Neural crest cell (in vitro differentiated cells): ENCODE measurements at places on chromosomes 6 and 20. TPM values are rescaled to one million over a fixed set of nuclear protein-coding genes. Genes with fewer than 3 reads are reported as not detected.

Gene SIRPB2
- not detected in 2 replicates for total RNA-seq

Gene SLC13A3
- total RNA-seq, result 6.1 and 6.7 TPM in 2 replicates

DNA sequence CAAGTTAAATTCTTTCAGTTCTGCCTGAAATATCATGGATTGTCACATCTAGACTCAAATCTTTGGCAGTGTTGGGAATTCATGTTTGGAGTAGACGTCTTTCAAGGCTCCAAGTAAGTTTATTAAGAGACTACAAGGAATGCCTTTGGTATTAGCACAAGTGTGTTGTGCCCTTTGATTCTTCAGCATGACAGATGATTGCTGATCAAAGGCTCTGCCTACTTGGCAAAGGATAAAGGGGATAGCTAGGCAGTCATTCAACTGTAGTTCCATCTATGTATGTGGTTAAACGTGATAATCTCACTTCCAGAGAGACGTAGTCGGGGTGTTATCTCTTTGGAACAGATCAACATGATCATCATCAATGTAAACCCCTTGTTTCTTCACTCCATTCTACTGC is 86.2 kb downstream of the SPTLC3 start:
- DNase-seq, result no peak
- H3K27me3 ChIP-seq, result no peaks in the 10 kb centered on the region
- peaks cover 15% of the 10 kb centered on the region for H3K4me1 ChIP-seq
- no peak overlapping the region for H3K4me3 ChIP-seq
- no peak overlapping the region for H3K27ac ChIP-seq

GRCh38 chr20:53750827-53751619 is 157.4 kb upstream of the ZNF217 start:
- peak overlapping the region; percentile 43 for H3K4me3 ChIP-seq
- no peaks in the 10 kb centered on the region for H3K27me3 ChIP-seq
- H3K27ac ChIP-seq, result peak overlapping the region; percentile 61
- DNase-seq, result no peak
- H3K4me1 ChIP-seq, result peaks cover 61% of the 10 kb centered on the region

DNA sequence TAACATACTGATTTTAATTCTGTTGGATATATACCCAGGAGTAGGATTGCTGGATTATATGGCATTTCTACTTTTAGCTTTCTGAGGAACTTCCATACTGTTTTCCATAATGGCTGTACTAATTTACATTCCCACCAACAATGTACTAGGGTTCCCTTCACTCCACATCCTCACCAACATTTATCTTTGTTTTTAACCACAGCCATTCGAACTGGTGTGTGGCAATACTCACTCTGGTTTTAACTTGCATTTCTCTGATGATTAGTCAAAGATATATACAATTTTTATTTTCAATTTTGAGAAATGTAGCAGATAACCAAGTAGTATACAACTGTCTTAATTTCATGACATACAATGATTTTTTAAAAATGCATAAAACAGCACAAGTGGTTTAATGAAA is 30.3 kb upstream of the ADGRG6 start:
- no peak for DNase-seq
- H3K4me3 ChIP-seq, result no peak overlapping the region
- no peak overlapping the region for H3K27ac ChIP-seq
- no peaks in the 10 kb centered on the region for H3K27me3 ChIP-seq

DNA sequence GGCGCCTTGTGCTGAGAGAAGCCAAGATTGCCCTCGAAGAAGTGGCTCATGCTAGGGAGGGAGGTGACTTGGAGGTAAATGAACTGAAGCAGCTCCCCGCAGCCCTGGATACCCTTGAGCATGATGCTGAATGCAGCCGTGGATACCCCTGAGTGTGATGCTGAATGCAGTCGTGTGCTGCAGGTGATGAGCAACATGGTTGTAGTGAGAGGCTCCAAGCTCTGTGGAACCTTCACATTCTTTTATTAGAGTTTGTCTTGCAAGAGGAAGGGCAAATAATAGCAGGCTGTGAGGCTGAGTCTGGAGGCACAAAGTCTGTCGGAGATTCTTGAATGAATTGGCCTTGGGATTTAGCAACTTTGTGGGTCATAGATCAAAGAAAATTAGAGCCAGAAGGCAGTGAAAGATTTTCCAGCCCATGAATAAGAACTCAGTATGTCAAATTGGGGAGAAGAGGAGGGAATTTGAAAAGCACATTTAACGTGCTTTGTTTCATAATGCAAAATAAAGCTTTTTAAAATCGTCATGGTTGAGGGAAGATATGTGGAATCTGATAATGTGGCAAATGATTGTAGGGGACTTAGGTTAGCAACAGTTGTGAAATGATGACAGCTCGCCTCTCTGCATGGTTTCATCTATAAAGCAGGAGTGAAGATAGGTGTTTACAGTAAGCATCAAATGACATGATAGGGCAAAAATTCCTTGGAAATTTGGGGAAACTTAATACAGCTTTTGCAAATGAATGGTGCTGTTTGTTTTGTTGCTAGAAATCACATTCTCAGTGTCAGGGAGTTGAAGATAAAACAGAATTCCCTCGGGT is 120.1 kb upstream of the TIAM2 start:
- H3K4me3 ChIP-seq, result peak overlapping the region; percentile 2
- H3K36me3 ChIP-seq, result peaks cover 2% of the 10 kb centered on the region
- H3K27me3 ChIP-seq, result no peaks in the 10 kb centered on the region
